ENCODE measurements at places on chromosomes 11 and 22.

- DNase-seq: no peak
These were observed 24.5 kb upstream of the ALX4 start for GRCh38 chr11:44334356-44335004.

DNA sequence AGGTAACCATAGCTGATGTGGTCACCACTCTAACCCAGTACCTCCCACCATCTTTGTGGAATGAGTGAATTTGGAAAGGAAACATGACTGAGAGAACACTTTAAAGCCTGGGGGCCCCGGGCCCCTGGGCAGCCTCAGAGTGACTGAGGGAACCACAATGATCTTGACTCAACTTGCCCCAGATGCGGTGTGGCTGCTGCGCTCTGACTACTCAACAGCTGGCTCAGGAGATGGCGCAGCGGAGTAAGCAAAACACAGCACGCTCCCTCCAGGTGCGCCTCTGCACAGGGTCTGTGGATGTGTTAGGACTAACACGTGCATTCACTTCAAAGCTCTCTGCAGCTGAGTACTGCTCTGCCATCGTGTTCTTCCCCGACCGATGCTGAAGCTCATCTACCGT lies 5.9 kb downstream of the RNF215 start:
- no peak for DNase-seq

- no peak for DNase-seq
These were observed 8.3 kb downstream of the PGAP2 start for GRCh38 chr11:3816673-3817072.

GRCh38 chr11:106937111-106937510 lies 81.2 kb downstream of the GUCY1A2 start:
- DNase-seq: no peak

GRCh38 chr11:106585061-106585460 lies 433.2 kb downstream of the GUCY1A2 start:
- DNase-seq: peak; percentile 20

GRCh38 chr11:118907051-118908042 lies 18.4 kb downstream of the BCL9L start:
- peak; percentile 83 for DNase-seq

DNA sequence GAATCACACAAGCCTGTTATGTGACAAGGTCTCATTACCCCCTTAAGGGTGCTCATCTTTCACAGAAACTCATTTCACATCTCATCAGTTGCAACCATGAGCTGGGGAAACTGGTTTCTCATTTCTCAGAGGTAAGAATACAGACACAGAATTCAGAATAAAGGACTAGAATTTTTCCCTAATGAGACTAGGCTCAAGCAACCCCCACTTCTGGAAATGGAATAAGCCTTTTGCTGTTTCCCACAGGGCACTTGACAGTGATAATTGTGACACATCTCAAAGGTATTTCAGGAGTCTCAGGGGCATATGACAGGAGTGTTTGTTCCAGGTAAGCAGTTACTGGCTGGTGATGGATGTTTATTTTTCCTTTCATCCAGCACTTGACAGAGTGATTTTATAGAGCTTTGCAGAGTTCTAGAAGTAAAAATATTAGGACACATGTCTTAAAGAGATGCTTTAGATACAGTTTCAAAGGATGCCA lies 112.9 kb upstream of the DDI1 start:
- no peak for DNase-seq

GRCh38 chr11:4459500-4459899 lies 10.4 kb downstream of the OR52K2 start:
- peak; percentile 87 for DNase-seq

DNA sequence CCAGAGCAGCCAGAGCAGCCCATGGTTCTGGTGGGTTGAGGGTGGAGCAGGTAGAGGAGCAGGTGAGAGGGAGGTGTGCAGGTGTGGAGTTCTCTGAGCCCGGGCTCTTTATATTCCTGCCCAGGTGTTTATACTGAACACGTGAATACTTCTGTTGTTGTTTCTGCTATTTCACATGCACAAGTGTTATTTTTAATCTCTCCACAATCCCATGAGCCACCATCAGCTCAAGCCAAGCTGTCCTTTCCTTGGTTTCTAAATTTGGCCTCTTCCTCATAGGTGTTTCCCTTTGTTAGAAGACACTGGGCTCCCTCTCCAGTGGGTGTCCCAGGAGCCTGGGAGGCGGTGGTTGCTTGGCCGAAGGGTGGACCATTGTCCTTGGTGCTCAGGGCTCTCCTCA lies at the start of gene KRTAP5-3:
KRTAP5-3 (minus strand) TSS at position 101 of the 400 bp plus-strand sequence; CDS start at position 23, 78 bp downstream.
- no peak for DNase-seq

DNA sequence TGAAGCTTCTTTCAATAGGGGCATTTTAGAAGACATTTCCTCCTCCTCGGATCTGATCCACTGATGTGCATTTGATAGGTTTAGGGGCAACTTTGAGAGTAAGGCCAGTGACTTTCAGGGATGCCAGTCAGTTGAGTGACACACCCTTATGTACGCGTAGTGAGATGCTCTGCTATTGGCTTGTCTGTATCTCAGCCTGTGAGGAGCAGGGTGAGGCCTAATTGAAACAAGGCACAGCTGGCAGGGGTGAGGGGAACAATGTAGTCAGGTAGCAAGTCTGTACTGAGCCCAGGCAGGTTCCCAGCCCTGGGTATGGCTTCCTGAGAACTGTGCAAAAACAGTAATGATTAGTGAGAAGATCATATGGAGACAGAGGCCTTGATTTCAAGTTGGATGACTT lies 61.5 kb downstream of the STIM1 start:
- no peak for DNase-seq

DNA sequence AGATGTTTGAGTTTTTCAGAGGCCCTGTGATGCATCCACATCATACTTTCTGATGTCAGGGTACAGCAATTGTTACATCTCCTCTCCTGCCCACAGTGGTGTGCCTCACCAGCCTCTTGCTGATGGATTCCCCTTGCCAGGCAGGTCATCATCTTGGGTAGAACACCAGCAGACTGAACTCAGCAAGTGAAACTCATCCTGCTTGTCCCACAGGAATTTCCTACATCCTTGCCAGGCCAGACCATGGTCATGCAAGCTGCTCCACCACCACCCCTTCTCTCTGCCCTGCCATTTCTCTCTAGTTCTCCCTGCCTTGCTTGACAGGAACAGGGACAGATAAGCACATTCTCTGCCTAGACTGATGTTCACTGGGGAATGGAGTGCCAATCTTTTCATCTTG lies 85.9 kb downstream of the PAX6 start:
- DNase-seq: no peak

GRCh38 chr11:534396-535209 lies 773 bp downstream of the HRAS start:
- DNase-seq: peak; percentile 42

- DNase-seq: peak; percentile 12
These were observed 6.8 kb downstream of the C11orf21 start for GRCh38 chr11:2294926-2295290.

GRCh38 chr11:44709281-44709562 lies 17.5 kb upstream of the TSPAN18 start:
- peak; percentile 12 for DNase-seq

GRCh38 chr11:55719608-55720160 lies 53.6 kb upstream of the OR5D13 start:
- no peak for DNase-seq

DNA sequence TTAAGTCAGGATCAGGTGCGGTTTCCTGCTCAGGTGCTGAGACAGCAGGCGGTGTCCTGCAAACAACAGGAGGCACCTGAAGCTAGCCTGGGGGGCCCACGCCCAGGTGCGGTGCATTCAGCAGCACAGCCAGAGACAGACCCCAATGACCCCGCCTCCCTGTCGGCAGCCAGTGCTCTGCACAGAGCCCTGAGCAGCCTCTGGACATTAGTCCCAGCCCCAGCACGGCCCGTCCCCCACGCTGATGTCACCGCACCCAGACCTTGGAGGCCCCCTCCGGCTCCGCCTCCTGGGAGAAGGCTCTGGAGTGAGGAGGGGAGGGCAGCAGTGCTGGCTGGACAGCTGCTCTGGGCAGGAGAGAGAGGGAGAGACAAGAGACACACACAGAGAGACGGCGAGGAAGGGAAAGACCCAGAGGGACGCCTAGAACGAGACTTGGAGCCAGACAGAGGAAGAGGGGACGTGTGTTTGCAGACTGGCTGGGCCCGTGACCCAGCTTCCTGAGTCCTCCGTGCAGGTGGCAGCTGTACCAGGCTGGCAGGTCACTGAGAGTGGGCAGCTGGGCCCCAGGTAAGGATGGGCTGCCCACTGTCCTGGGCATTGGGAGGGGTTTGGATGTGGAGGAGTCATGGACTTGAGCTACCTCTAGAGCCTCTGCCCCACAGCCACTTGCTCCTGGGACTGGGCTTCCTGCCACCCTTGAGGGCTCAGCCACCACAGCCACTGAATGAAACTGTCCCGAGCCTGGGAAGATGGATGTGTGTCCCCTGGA lies at the start of gene MYO7A:
MYO7A (plus strand) TSS at position 327 of the 772 bp plus-strand sequence. CDS start 2,389 bp downstream, outside the sequence.
- no peak for DNase-seq

DNA sequence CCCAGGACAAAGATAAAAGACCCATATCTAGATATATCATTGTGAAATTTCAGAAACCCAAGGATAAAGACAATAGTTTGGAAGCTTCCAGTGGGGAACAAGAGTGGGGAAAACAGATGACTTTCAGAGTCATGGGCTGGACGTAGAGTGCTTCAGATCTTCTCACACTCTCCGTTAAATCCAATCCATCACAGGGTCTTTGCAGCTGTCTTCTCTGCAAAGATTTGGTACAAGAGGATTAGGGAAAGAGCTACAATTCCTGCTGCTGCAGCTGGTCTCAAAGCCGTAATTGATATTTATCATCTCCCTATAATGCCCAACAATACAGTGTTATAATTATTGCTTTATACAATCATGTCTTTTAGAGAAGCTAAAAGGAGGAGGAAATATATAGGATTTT lies 63.4 kb upstream of the CLPB start:
- DNase-seq: no peak

- no peak for DNase-seq
These were observed 40.4 kb upstream of the JAM3 start for GRCh38 chr11:134028368-134028920.

- no peak for DNase-seq
These were observed 141.5 kb downstream of the OR4C45 start for GRCh38 chr11:50174189-50174588.

- no peak for DNase-seq
These were observed 52.4 kb downstream of the TECTA start for GRCh38 chr11:121153472-121153871.

- DNase-seq: no peak
These were observed 12.6 kb downstream of the PRDM11 start for GRCh38 chr11:45158891-45159605.

DNA sequence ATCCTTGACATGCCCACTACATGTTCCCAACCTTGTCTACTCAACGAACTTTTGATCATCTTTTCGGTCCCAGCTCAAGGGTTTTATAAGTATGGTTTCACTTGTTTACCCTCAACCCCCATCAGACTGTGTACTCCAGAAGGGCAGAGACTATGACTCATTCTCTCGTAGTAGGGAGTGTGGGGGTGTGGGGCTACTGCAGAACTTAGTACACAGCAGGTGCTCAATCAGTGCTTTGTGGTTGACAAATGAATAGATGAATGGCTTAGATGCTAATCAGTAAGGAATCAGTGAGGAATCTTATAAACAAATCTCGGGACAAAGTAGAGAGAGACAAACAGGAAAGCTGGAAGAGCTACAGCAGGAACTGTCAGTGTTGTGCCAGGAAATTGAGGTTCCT lies 151.7 kb upstream of the PLET1 start:
- DNase-seq: no peak

- DNase-seq: peak; percentile 59
These were observed 298.3 kb downstream of the NTM start for GRCh38 chr11:131668500-131669400.

- no peak for DNase-seq
These were observed 144.0 kb downstream of the CRYBB2 start for GRCh38 chr22:25363474-25363873.

DNA sequence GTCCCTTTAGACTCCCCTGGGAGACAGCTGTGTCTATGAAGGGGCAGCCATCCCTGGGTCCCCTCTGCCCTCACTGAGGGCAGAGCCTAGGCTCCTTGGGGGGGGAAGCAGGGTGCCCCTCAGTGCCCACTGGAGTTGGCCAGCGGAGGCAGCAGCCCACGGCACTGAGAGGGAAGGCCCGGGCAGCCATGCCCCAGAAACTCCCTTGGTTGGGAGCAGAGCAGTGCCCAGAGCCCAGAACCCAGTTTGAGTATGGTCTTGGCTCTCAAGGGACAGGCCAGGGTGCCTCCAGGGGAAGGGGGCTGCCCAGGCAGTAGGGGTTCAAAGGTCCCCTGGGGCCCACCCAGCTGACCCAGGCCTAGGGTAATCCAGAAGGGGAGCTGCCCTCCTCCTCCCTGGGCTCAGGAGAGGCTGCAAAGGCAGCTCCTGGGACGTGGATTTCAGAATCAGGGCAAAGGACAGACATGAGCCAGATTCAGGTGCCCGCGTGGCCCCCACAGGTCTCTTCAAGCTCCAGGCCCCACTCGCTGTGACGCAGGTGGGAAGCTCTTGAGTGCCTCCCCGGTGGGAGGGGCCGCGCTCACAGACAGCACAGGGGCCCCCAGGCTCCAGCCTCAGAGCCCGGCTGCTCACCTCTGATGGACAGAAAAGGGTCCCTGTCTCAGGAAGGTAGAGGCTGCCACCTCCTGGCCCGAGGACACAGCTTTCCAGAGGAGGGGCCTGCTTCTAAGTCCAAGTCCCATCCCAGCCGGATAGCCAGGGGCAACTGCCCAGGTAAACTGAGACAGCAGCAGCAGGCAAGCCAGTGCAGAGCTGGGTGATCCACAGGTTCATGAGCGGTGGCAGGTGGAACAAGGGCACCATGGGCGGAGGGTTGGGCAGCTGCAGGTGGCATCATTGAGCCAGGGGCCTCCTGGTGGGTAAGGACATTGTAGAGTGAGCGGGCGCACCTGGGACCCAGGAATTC lies 2.6 kb downstream of the C11orf21 start:
- DNase-seq: peak; percentile 35

DNA sequence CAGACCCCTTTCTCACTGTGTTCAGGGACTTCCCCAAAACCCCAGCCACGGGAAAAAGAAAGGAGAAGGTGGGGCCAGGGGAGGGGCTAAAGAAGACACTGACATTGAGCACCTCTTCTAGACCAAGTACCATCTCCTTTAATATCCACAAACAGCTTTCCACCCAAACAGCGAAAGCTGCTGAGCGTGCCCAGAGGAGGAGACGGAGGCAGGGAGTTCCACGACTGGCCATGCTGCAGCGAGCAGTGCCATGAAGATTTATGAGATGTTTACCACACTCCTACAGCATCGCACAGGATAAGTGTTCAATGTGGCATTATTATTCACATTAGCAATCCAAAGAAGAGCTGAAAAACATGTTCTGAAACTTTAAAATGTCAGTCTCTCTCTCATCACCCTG lies 127.4 kb downstream of the LARGE1 start:
- peak; percentile 22 for DNase-seq

- no peak for DNase-seq
These were observed 71.1 kb upstream of the SLC5A12 start for GRCh38 chr11:26792941-26793340.

DNA sequence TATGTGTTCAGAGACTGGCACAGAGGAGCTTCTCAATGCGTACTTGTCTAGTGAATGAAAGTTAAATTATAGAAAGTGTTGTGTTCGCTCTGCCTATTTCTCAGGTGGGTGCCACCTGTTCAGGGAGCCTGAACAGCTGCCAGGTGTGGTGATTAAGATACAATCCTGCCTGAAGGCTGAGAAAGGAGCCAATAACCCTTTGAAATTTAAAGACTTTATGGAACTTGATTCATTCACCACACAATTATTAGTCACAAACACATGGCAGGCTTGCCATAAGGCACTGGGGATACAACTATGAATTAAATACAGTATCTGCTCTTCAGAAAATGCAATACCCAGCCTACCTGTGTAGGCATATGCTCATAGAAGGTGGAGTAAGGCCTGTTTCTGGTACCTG lies 92.9 kb upstream of the AMOTL1 start:
- DNase-seq: no peak

GRCh38 chr11:2303627-2304505 lies 2.1 kb downstream of the TSPAN32 start:
- DNase-seq: peak; percentile 46

Data from NB4 (cell line).